ENCODE measurements at places on chromosomes 16 and 17.

DNA sequence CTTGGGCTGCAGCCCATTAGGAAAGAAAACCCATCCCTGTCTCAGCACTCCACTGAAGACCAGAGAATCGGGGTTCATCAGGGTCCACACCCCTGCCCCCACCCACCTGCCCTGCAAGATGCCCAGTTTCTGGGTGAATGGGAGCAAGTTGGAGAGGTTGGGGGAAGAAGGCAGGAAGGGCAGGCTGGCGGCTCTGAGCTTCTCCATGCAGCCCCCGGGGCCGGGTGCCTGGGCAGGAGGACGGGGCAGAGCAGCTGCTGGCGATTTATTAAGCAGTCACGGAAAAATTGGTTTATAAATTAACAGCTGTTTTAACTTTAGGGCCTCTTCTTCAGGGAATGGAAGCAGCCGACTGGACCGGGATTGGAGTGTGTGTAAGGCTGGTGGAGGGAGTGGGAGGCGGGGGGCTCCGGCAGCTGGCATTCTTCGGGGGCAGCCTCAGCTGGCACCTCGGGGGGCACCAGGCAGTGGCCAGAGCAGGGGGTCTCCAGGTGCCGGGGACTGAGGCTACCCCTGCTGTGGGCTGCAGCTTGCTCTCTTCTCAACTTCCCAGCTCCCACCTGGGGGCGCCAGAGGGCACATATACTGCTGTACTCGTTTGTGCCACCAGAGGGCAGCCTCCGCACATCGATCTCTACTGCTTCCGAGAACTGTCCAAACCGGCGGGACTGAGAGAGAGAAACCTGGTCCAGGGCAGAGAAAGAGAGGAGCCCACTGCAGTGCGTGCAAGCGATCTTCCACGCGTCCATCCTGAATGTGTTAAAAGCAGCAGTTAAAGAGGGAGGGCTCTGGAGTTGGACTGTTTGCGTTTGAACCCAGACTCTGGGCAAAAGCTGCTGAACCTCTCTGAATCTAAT, 5.0 kb upstream of the PPP1R1B start:
- peak; percentile 96 for DNase-seq

- no peak for DNase-seq
These were observed at the start of gene ST6GALNAC1 for GRCh38 chr17:76643553-76644148. ST6GALNAC1 (minus strand) TSS chr17:76643757; CDS start chr17:76643638, 119 bp downstream.

DNA sequence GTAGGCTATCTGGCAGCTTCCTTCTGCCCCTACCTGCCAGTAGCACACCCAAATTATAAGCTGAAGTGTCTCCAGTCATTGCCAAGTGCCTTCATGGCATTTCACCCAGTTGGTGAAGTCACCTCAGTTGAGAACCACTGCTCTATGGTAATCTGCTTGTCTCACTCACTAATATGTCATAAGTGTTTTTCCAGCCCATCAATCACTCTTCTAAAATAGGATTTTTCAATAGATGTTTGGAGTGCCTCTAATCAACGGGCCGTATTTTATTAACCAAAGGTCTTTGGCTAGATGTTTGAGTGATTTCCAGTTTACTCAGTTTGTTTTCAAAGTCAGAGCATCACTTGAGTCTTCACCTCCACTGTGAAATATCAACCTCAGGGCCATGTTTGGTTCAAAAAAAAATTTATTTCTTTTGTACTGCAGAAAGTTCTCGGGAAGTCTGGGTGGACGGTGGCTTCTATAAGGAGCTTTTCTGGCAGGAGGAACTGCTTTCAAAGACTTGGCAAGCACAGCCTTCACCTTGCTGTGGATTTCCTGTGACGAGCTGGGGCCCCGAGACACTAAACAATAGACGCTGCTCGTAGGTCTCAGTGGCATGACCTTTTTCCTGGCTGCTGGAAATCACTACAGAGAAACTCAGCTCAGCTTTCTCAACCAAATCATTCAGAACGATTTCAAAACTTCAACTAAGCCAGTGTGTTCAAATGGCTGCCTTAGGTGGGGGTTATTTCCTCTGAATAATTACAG, 95.2 kb upstream of the FOXF1 start:
- DNase-seq, result no peak

- DNase-seq, result no peak
These were observed 43.8 kb downstream of the LAT start for GRCh38 chr16:29028457-29029167.

- DNase-seq, result no peak
These were observed 75.5 kb downstream of the SLC5A11 start for GRCh38 chr16:24921229-24921628.

DNA sequence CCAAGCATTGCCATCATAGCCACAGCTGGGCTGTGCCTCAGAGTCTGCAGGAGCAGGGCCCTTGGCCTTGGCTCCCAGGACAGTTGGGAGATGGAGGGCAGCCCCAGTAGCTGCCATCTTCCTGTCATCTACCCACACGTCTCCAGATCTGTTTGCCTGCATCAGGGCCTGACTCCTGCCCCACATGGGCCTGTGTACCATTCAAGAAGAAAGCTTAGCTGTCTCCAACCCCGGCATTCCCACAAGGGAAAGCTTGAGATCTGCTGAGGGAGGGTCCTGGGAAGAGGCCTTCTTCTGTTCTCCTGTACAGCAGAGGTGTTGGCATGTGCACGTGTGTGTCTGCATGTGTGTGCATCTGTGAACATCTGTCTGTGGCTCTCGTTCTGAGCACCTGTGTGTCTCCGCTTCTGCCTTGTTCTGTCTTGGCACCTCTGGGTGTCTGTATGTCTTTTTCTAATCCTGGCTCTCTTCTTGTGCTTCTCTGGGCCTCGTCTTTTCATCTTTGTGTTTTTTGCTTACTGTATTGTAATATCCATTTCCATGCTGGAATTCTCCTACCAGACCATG, 122.2 kb downstream of the MRM1 start:
- DNase-seq, result no peak

DNA sequence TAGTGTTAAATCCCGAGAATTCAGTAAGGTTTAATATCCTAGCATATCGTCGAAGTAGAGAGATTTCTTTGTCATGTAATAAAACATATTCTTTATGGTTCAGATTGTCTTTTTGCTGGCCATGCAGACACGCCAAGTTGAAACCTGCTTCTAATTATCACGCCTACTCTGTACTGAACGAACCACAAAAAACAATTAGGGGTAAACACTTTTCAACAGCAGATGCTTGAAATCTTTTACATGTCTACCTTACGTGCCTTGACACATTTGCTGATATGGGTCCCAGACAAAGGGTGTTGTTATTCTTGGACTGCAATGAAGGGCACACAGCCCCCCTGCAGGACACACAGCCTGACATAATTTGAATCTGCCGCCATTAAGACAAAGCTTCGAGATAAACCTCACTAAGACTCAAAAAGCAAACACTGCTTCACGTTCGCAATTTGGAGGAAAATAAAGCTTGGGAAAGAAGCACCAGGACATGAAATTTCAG, 13.3 kb downstream of the WIPI1 start:
- no peak for DNase-seq

GRCh38 chr17:31786796-31787481, 72.1 kb downstream of the COPRS start:
- DNase-seq, result no peak

GRCh38 chr16:50326264-50326663, 42.5 kb downstream of the BRD7 start:
- DNase-seq, result no peak

DNA sequence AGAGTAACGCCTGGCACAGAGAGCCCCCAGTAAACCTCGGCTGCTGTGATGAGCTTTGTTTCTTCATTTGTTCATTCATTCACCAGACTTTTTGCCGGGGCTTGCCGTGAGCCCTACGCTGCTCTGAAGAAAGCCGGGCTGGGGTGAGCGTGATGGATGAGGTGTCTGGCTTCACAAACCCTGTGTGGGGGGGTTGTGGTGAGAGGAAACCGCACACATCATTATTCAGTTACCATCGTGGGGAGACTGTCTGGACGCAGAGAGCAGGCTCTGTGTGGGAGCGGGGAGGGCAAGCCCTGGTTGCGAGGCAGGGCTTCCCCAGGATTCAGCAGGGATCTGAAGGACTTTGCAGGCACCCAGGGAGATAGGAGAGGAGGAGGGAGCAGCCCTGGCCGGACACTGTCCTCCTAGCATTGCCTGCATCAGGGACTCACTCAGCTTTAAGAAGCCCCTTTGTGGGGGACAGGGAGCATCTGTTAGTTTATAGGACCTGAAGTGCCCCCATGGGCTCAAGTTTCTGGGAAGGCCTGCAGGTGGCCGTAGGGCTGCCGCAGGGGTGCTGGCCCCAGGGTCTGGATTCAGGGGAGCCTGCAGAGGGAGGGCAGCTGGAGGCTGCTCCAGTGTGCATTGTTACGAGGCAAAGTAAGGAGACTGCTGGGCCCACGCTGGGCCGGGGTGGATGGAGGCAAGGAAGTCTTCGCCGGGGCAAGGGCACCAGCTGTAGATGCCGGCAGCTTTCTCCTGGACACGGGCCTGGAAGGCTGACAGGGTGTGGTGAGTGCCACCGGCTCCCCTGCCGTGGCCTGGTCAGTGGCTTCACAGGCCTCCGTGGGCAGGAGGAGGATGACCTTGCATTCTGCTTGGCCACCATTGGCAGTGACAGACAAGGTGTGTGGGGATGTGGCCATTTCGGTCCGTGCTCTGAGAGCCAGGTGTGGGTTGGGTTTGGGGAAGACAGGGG, 334.5 kb downstream of the SEC14L1 start:
- peak; percentile 61 for DNase-seq

- DNase-seq, result no peak
These were observed 20.8 kb downstream of the UQCRC2 start for GRCh38 chr16:21973945-21974344.

GRCh38 chr17:17702449-17703139, 21.3 kb downstream of the RAI1 start:
- no peak for DNase-seq

GRCh38 chr17:40247926-40248495, 28.9 kb downstream of the WIPF2 start:
- no peak for DNase-seq

- peak; percentile 53 for DNase-seq
These were observed 52.2 kb downstream of the VPS35L start for GRCh38 chr16:19607616-19608280.

DNA sequence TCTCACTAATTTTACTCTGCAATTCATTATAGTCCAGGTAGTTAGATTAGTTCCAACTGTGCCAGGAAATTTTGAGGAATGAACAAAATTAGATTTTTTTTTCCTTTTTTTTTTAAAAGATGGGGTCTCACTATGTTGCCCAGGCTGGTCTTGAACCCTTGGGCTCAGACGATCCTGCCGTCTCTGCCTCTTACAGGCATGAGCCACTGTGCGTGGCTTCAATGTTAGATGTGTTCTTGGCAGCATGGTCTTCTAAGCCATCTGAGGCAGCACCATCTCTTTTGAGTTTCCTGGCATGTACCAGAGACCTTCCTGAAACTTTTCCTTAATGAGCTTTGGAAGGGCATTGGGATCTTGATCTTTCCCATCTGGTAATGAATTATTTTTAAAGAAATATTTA, 2.6 kb upstream of the AHSP start:
- DNase-seq, result no peak

GRCh38 chr17:7041607-7042500, 2.0 kb downstream of the SLC16A11 start:
- DNase-seq, result peak; percentile 84

GRCh38 chr17:39045948-39046679, 78.9 kb upstream of the FBXO47 start:
- no peak for DNase-seq

GRCh38 chr17:64008346-64008745, 10.2 kb downstream of the PRR29 start:
- no peak for DNase-seq

- no peak for DNase-seq
These were observed 627 bp upstream of the TSPOAP1 start for GRCh38 chr17:58329035-58329809.

DNA sequence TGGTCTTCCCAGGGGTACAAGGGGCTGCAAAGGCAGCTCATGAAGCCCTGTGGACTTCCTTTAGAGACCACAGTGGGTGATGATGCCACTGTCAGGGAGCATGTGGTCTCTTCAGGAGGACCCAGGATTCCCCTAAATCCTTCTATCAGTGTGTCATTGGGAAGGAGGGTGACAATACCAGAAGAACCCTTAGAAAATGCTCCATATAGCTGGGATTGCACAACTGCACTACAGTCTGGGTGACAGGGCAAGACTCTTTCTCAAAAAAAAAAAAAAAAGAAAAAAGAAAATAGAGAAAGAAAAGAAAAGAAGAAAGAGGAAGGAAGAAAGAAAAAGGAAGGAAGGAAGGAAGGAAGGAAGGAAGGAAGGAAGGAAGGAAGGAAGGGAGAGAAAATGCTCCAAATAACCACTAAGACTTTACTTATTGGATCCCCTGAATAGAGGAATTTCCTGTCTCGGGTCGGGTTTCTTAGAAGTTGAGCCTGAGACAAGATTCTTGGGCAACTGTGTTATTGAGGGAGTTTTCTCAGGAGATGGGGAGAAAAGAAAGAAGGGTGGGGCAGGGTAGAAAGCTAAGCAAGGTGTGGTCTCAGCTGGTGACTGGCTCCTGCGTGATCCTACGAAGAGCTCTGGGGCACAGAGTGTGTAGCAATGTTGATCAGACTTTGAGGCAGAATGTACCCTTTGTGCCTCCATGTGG, 83.1 kb upstream of the DNAH9 start:
- no peak for DNase-seq

- no peak for DNase-seq
These were observed 35.3 kb downstream of the TMEM235 start for GRCh38 chr17:78266771-78267170.

- no peak for DNase-seq
These were observed 32.3 kb downstream of the GRB7 start for GRCh38 chr17:39769974-39770587.

DNA sequence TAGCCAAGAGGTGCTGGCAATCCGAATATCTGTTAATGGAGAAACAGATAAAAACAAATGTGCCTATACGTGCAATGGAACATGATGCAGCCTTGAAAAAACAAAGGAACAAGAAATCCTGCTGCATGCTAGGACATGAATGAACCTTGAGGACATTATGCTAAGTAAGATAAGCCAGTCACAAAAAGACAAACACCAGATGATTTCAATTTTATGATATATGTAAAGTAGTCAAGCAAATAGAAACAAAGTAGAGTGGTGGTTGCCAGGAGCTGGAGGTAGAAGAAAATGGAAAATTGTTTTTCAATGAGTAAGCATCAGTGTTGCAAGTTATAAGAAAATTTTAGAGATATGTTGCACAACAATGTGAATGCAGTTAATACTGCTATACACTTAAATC, 409.7 kb upstream of the CDH8 start:
- DNase-seq, result no peak

DNA sequence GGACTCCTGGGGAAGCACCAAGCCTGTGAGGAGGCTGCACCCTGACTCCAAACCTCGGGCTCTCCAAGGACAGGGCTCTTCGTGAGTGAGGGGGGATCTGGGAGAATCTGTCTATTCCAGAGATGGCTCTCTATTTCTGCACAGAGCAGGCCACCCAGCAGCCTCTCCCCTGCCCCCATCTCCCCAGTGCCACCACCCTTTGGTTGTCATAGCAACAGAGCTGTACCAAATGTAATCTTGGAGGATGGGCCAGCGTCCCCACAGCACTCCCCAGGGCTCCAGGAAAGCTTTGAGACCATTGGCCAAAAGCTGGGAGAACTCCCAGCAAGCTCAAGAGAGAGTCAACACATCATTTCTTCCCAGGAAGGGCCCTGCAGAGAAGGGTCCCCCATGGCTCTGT, 49.3 kb downstream of the ABCC12 start:
- no peak for DNase-seq

- no peak for DNase-seq
These were observed 18.5 kb downstream of the FCSK start for GRCh38 chr16:70472786-70473433.
